ENCODE measurements at places on chromosomes 11 and 22.

DNA sequence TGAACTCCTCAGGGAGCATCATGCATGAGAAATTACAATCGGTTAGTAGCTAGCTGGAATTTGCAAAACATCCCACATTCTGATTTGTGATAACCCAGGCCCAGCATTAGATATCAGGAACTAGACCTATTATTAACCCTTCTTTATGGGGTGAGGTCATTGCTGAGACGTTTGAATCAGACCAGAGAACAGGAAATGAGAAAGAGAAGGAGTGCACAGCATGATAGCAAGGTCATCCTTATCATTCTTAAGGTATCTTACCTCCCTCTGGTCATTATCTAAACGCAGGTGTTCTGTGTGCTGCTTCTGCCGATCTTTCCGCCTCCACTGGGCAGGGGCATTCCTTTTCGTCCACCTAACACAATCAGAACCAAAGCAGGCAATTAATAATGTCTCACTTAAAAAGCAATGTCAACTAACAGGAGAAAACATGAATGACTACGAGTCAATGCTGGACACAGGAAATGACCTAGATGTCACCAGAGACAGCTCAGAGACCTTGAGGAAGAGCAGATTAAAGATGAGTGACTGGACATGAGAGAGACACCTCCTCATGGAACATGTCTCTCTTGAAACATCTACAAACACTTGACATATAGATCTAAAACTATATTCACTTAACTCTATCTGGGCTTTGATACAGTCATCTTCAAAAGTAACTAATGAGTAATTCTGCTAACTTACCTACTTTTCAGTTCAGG lies 78.3 kb upstream of the SCUBE2 start:
- no peak for DNase-seq

DNA sequence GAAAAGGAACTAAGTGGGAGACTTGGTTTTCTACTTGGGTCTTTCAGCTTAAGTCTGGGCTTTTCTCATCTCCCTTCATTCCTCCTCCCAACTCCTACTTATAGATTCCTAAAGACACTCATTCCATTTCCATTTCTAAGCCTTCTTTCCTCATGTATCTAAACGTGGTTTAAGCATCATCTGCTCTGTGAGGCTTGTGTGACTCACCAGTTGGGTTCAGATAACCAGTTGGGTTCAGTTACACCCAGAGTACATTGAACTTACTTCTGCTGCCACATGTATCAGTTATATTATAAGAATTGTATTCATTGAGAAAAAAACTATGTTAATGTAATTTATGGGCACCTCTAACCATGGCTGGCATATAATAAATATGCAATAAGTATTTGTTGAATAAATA lies 831.2 kb upstream of the CCDC90B start:
- DNase-seq: no peak

DNA sequence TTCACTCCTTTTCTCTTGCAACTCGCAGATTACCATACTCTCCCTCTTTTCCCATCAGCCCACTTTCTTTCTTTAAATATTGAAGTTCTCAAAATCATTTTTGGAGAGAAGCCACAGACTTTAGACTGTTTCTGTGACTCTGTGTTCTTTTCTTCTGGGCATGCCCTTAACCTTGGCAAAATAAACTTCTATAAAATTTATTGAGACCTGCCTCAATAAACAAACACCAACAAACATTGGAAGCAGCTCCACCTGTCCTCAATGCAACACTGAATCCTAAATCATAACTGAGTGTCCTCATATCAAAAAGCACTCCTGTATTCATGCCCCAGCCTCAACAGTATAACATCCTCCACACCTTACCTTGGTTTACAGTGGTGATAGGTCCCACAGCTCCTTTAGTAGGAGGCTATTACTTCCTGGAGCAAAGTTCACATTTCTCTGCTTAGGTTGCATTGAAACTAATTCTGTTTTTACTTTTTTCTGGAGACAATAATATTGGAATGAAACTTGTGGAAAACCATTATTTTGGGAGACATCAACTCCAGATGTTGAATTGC lies 320.0 kb upstream of the LRRC4C start:
- DNase-seq: no peak

- no peak for DNase-seq
Measured at GRCh38 chr11:15711311-15711710, 596.6 kb downstream of the INSC start.

GRCh38 chr11:77146261-77147035 lies 18.4 kb downstream of the MYO7A start:
- DNase-seq: no peak

GRCh38 chr11:83087035-83087434 lies 15.3 kb upstream of the RAB30 start:
- DNase-seq: no peak

- DNase-seq: no peak
Measured at GRCh38 chr11:83572581-83573496, 286.7 kb upstream of the CCDC90B start.

DNA sequence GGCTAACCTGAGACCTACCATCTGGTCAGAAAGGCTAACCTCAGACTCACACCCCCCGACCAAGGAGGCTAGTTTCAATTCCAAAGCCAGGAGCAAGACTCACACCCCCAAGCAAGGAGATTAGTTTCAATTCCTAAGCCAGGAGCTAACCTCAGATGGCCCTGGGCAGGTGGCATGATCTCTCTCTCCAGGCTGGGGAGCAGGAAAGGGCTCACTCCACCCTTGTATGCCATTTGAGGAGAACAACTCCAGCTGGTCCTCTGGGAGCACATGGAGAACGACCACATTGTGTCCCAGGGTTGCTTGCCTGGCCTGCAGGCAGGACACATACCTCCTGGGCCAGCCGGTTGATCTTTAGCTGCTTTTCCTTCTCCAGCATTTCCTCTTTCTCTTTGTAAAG lies 32.6 kb downstream of the USH1C start:
- DNase-seq: no peak

DNA sequence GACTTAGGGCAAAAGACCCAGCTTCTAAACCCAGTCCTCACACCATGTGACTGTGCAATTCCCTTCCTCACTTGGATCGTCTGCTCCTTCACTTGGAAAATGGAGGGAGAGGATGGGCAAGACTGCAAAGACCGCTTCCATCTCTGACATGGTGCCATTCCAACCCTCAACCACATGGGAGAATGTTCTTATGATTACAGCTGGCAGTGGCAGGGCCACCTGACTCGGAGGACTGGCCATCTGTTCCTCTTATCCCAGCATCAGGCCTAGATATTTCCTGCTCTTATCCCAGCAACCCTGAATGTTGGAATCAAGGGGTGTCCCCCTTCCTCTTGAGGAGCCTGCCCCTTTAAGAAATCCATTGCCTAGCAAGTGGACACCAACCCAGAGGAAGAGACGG lies 15.4 kb downstream of the DSCAML1 start:
- no peak for DNase-seq

DNA sequence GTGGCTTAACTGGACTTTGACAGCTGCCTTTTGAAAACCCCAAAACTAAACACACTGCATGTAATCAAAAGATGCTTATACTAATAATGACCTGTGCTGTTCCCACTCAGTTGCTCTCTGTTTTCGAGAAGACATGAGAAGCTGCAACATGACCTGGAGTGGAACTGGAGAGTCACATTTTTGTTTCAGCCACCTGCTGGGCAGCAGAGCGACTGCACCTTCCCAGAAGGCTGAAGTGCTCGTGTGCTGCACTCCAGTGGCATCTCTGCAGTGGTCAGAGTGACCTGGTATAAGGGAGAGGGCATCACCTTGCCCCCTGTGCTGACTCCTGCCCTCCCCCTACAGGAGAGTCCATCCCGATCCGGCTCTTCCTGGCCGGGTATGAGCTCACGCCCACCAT lies 8.6 kb downstream of the THYN1 start:
- DNase-seq: no peak

- DNase-seq: no peak
Measured at GRCh38 chr11:33778675-33779074, 4.4 kb upstream of the FBXO3 start.

DNA sequence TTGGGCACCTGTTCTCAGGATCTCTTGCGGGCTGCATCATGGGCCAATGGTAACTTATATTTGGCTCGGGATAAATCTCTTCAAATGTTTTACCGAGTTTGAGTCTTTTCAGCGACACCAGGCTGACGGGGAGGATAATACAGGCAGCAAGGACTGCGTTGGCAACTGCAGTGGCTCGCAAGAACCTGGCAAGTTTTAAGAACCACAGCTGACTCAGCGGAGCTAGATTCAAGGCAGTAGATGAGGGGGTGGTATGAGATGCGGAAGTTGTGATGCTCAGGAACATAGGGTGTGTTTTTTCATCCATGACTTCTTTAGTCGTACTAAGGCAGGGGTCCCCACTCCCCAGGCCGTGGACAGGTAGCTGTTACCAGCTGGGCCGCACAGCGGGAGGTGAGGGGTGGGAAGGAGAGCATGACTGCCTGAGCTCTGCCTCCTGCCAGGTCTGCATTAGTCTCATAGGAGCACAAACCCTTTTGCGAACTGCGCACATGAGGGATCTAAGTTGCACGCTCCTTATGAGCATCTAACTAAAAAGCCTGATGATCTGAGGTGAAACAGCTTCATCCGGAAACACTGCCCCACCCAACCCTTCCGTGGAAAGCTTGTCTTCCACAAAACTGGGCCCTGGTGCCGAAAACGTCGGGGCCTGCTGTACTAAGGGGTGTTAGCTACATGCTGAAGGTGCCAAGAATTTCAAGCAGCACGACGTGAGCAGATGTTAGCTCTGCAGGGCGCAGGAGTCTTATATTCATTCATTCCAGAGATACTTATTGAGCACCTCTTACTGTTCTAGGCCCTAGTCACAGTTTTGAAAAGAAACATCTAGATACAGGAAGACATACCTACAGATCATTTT lies 6.4 kb upstream of the JAM3 start:
- no peak for DNase-seq

- DNase-seq: no peak
Measured at GRCh38 chr11:35747668-35748067, 85.1 kb downstream of the TRIM44 start.

DNA sequence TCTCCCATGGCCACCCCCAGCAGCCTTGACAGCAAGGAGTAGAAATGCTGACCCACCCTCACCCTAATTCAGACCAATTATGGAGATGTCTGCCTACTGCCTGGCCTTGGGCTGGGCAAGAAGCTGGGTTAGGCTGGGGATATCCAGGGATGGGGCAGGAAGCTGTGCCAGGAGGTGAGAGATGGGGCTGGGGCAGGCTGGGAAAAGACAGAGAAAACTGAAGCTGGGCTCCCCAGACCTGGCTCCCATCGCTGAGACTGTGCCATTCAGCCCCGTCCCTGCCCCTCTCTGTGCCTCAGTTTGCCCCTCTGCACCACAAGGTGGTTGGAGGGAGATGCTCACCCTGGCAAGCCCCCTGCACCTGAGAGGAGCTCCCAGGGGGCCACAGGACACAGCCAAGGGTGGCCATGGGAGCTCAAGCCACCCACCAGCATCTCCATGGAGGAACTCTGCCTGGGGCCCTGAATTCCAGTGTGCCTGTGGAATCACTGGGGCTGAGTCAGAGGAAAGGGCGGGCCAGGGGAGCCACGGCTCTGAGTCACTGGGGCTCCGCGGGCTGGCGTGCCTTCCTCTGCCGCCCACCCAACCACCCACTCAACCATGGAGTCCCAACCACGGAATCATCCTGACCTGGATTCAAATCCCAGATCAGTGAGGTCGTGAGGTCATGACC lies 6.0 kb upstream of the CARD10 start:
- no peak for DNase-seq

DNA sequence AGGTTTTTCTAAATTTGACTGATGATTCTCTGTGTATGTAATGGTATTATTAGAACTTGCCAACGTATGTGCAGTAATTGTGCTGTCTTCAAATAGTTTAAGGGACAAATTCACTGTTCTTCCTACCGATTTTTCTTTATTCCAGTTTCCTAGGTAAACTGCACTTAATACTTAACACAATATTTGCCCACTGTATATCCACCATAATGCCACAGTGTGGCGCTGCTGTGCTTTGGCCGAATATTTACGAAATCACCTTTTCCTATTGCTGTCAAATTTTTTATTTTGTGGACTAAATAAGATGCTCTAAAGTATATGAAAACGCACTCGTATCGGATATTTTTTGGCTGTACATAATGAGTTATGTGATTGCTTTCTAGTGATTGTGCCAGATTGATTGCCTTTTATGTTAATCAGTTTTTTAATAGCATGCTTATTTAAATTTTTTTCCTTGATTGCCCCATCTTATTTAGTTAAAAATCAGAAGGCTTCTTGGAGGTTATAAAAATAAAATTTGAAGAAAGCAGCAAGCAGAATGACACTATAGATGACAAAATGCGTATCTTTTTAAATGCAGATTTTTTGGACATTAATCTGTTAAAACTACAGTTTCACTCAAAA lies 10.5 kb downstream of the AASDHPPT start:
- DNase-seq: no peak

DNA sequence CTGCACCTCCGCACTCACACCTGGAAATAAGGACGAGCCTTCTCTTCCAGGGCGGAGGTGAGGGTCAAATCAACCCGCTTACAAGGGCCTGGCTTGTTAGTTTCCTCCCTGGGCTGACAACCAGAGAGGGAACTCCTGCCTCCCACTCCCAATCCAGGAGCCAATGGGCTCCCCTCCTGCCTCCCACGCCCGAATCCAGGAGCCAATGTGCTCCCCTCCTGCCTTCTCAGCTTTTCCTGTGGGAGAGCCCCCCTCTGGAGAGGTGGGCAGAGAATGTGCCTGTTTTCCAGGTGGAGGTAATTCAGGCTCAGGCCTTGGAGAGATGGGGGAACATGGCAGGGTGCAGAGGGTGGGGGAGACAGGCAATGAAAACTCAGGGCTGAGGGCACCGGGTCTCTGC lies 53.7 kb upstream of the TTLL12 start:
- no peak for DNase-seq

Measured in vagina (tissue), 2 donors.